T-helper 2 cell (primary cell): ENCODE measurements at places on chromosomes 7 and 10.

GRCh38 chr10:100740476-100741377, 4.7 kb upstream of the PAX2 start:
- DNase-seq = no peak

- DNase-seq = no peak
These were observed 6.9 kb downstream of the NYAP1 start for GRCh38 chr7:100490483-100491191.

DNA sequence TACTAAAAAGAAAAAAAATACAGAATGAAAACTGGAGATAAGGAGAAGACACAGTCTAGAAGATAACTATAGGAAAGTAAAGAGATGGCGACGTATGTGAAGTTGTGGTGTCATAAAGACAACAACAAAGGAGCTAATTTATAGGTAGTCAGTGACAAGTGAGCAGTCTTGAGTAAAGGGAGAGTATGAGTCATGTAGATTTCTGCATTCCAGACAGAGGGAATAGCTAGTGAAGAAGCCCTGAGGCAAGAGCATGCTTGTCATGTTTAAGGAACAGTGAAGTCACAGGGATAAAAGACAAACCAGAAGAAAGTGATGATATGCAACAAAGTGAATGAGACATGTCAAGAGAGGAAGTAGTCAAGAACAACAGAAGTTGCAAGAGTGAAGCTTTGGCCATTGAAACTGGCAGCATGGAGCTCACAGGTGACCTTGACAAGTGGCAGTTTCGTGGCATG, 2.3 kb upstream of the MIOS start:
- DNase-seq = no peak

DNA sequence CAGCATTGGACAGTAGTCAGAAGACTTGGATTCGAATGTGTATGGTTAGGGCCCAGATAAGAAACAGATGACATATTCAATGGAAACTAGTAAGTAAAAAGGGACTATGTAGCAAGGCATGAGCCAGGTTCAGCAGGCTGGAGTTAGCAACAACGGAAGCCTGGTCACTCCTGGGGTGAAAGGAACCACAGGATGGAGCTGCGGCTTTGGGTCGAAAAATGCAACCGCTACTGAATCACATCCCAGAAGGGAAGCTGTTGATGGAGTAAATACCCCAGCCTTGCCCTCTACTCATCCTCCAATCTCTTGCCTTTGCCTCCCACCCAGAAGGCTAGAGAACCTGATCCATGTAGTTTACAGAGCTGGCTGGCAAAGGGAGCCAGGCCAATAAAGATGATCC, 37.5 kb upstream of the EGR2 start:
- DNase-seq = no peak

GRCh38 chr7:6401536-6401935, 46.2 kb downstream of the DAGLB start:
- no peak for DNase-seq

DNA sequence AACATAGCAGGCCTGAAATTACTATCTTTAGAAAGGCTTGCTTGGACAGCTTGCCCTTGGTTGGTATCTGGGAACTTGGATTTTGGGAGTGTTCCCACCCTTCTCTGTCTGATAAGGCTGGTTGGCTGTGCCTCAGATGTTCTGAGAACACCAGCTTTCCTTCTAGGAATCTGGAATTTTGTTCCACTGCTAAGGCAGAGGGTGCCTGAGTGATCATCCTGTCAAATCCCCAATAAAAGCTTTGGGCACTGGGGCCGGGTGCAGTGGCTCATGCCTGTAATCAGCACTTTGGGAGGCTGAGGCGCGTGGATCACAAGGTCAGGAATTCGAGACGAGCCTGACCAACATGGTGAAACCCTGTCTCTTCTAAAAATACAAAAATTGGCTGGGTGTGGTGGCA, 5.0 kb downstream of the TRUB1 start:
- DNase-seq = no peak

DNA sequence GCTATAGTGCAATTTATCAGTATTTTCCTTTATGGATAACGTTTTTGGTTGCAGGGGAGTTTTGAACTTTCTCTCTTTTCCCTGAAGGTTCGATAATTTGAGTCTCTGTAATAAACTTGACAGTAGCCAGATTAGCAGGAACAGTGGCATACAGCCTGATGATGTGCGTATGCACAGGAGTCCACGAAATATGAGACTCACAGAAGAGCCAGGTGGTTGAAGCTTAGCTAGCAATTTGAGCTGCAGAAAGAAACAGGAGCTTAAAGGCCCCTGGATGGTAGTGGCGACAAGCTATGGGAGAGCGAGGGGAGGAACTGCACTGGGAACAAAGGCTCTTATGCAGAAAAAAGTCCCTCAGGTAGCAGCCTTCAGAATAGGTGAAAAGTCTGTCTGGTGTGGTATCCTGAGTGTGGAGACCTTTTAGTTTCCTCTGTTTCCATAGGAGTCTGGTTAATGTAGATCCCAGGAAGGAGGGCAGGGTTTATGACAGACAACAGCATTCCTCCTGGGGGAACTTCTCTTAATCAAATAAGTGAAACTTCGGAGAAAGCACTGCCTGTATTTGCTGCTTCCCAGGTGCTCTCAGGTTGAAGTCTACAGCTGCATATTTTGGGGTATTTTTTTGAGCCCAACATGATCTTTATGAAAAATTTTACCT, 32.7 kb downstream of the FANK1 start:
- DNase-seq = no peak

GRCh38 chr7:106723398-106723797, 62.4 kb upstream of the CCDC71L start:
- DNase-seq = no peak

DNA sequence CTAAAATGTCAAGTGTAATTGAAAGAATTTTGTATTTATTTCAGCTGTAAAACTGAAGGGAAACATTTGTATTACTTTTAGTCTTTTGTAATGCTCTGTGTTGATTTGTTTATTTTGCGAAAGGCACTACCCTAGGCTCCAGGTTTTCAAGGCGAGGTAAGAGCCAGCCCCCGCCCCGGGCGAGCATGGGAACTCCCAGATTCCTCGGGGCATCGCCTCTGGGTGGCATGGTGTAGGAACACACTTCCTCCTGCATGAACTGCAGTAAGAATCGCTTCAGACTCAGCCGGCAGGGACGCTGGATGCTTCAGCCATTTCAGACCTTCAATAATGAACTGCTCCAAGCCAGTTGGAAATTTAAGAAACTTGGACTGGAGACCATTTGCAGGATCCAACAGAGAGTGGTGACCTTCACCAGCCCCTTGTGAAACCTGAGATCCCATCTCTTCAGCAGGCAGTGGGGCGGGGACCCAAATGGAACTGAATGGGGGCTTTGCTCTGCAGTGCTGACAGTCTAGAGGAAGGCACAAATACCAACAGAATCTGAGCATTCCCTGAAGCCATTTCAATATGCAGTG, 544.3 kb upstream of the MGMT start:
- no peak for DNase-seq

- no peak for DNase-seq
These were observed 7.9 kb downstream of the SLC25A28 start for GRCh38 chr10:99612167-99612831.

- DNase-seq = no peak
These were observed 326.6 kb downstream of the PHF14 start for GRCh38 chr7:11300241-11300640.

- no peak for DNase-seq
These were observed 147.1 kb downstream of the BUB3 start for GRCh38 chr10:123301077-123301857.

DNA sequence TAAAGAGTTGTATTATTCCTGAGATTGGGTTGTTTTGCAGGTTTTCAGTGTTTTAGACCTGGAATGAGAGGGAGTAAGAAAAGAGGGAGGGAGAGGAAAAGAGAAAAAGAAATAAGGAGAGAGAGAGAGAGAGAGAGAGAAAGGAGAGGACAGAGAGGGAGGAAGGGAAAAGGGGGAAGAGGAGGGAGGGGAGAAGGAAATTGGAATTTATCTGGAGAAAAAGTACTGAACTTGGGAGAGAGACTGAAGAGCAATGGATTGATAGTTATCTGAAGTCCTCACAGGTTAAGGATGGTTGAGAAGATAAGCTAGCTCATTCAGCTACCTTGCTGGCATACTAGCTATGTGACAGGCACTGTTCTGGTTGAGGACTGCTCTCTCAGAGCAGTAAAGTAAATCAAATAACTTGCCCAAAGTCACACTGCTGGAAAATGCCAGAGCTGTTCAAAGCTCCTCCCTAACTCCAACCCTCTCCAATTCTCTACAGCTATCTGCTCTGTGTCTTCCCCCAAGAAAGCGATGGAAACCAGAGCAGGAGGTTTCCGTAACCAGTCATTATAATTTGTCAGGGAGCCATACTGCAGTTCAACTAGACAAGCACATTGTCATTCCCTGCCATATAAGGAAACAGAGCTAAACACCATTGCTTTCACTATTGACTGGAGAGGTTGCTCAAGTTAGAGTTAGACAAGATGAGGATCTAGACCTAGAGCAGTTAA, 10.7 kb downstream of the CALD1 start:
- DNase-seq = no peak

- DNase-seq = no peak
These were observed 148.4 kb downstream of the RNF133 start for GRCh38 chr7:122550545-122550944.
